Gastroesophageal sphincter (tissue), 4 donors: ENCODE measurements at places on chromosomes 12 and 14. TPM values are rescaled to one million over a fixed set of nuclear protein-coding genes. Genes with fewer than 3 reads are reported as not detected.

XRCC3 gene
- 4.9 TPM for total RNA-seq

MRPS35 gene
- 45.9 TPM for total RNA-seq

RPL36AL gene
- total RNA-seq, result 352 TPM

SNW1 gene
- 43.7 TPM for total RNA-seq

ITGA7 gene
- total RNA-seq, result 143 TPM
